ENCODE measurements at places on chromosomes 13 and 19. TPM values are rescaled to one million over a fixed set of nuclear protein-coding genes. Genes with fewer than 3 reads are reported as not detected.

PEG3 gene
- 0.56 TPM for total RNA-seq

PCP2 gene
- not detected for total RNA-seq

RNF225 gene
- total RNA-seq = 3.8 TPM

OR7A17 gene
- not detected for total RNA-seq

ADPRHL1 gene
- under 0.01 TPM for total RNA-seq

PGLYRP2 gene
- total RNA-seq = not detected

SIGLEC5 gene
- total RNA-seq = not detected

KLK2 gene
- total RNA-seq = not detected

FFAR3 gene
- not detected for total RNA-seq

TMC4 gene
- total RNA-seq = 12.8 TPM

LRRC25 gene
- not detected for total RNA-seq

SIGLEC9 gene
- not detected for total RNA-seq

ZNF77 gene
- total RNA-seq = 4.4 TPM

ZNF132 gene
- total RNA-seq = 3.3 TPM

TYROBP gene
- not detected for total RNA-seq

TMPRSS9 gene
- total RNA-seq = 0.05 TPM

B3GNT8 gene
- 5.9 TPM for total RNA-seq

NLRP11 gene
- not detected for total RNA-seq

CYP4F8 gene
- not detected for total RNA-seq

SLC10A2 gene
- total RNA-seq = not detected

CDX2 gene
- total RNA-seq = not detected

CLPTM1 gene
- 36.0 TPM for total RNA-seq

DAND5 gene
- not detected for total RNA-seq

ZNF880 gene
- 7.3 TPM for total RNA-seq

C19orf33 gene
- total RNA-seq = 609 TPM

SPC24 gene
- 31.2 TPM for total RNA-seq

TGFBR3L gene
- 10.2 TPM for total RNA-seq

FEM1A gene
- 15.8 TPM for total RNA-seq

RHPN2 gene
- total RNA-seq = 13.1 TPM

SELENOV gene
- total RNA-seq = not detected

FXYD1 gene
- total RNA-seq = not detected

Data from airway epithelial cell (primary cell).